ENCODE measurements at places on chromosomes 6 and 20.

- no peak for DNase-seq
Observed at GRCh38 chr6:4664911-4665310, 111.3 kb upstream of the CDYL start.

DNA sequence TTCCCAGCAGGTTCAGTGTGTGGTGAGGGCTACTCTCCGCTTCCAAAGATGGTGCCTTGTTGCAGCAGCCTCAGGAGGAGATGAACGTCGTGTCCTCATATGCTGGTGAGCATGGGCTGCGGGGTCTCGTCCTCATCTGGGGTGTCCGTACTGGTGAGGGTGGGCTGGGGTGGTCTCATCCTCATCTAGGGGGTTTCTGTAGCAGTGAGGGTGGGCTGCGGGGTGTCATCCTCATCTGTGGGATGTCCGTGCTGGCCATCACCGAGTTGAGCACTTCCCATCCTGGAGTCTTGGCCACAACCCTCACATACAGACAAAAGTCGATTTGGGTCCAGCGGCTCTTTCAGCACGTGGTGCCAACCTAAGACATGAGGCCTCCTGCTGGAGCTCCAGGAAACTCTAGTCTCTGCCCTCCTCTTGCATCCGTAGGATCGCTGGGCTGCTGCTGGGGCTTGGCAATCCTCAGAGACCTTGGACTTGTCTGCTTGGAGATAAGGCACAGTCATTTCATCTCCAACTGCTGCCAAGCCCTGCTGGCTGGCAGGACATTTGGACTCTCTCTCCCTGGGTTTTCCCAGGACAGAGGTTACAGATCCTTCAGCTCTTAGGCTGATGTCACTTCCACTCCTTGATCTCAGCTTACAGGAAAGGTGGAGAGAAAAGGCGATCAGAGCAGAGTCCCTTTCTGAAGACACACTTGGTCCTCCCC lies 160.4 kb downstream of the PACRG start:
- no peak for DNase-seq

DNA sequence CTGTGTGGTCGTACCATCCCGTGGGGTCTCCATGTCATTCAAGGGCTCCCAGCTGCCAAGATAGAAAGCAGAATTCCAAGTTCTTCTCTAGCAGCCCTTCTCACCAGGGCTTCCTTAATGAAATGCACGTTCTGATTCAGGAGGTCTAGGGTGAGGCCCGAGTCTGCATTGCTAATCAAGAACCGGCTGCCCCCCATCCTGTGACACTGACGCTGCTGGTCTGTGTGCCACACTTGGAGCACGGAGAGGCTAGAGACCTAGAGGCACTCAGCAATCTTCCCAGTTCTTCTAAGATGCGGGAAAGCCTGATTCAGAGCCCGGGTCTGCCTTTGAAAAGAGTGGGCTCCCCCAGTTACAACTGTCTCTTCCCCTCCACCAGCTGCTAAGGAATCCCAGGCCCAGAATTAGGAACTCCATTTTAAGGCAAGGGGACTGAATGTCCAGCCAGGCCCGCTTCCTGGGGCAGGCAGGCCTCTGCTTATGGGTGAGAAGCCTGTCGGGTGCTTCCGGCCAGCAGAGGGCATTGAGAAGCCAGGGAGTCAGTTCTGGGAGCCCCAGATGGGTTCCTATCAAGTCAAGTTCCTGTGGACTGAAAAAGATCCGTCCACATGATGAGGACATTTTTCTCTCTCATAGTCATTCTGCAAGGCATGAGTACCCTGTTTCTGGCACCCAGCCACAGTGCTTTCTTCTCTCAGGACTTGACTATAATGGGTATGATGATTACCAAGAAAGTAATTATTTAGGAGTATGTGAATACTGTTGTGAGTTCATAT lies 69.8 kb upstream of the RIN2 start:
- DNase-seq: no peak

DNA sequence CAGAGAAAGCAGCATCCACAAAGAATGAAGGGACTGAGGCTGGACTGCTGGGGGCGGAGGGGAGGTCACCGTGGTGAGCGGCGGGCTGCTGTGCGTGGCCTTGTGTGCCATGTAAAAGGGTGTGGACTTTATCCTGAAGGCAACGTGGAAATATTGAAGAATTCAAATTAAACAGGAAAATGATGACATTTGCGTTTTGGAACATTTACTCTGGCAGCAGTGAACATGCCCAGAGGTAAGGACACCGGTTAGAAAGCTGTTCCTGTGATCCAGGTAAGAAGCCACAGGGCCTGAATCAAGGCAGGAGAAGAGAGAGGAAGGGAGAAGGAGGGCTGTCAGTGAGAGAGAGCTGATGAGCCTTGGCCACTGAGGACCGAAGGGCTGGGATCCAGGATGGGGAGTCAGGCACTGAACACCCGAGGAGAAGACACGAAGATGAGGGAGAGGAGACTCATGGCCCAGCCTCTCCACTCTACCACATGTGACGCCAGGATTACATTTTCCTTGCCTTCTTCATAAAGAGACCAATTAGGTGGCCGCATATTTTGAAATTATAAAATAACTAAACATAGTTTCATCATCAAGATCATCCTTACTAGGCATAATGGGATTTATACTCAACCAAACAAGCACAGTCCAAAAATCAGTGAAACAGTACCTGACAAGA lies 58.4 kb downstream of the TRAM2 start:
- DNase-seq: no peak

DNA sequence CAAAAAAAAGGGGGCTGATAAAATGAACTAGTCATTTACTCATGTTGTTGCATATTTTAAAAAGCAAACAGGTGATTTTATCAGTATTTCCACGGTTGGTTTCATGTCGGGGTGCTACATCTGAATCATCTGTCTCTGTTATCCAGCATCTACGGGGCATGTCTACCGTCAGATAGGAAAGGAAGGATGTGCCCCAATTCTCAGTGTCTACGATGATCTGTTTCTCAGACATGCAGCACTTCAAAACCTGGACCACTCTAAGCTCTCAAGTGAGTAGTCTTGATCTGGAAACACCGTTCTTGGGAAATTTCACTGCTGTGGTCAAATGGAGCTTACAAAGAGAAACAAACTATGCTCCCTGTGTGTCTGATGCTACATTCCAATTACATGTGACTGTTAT lies 240.3 kb upstream of the TAB2 start:
- no peak for DNase-seq

- DNase-seq: peak; percentile 52
Observed at GRCh38 chr6:27753668-27754407, 158.4 kb downstream of the OR2B2 start.

DNA sequence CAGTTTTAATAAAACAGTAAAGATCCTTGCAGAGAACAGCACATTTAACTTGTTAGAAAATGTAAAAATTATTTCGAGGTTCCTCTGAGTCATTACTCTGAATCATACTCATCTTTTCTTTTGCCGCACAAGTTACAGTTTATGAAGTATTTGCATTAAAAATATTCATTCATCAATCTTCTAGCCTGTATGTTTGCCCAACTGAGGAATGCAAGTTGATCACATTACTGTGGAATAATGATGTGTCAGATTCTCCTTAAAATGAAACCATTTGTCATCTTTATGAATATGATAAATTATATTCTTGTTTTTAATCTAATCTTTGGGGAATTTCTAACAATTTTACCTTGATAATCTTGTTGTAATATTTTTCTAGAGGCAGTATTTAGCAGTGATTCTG lies 340.4 kb upstream of the OPRM1 start:
- DNase-seq: no peak

GRCh38 chr6:27095914-27096313 lies 151.6 kb upstream of the PRSS16 start:
- no peak for DNase-seq

GRCh38 chr20:10513931-10514575 lies 78.9 kb downstream of the SLX4IP start:
- DNase-seq: no peak

DNA sequence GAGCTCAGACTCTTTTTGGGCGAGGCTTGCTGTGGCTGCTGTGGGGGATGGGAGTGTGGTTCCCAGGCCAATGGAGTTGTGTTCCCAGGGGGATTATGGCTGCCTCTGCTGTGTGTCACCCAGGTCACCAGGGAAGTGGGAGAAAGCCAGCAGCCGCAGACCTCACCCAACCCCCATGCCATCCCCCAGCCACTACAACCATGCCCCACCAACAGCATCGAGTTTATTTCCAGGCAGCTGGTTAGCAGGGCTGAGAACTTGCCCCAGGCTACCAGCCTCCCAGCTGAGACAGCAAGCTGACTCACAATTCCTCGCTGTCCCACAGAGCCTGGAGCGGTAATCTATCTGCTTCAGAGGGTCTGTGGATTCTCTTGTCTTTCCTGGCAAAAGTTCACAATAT lies 331.7 kb downstream of the FRK start:
- DNase-seq: peak; percentile 82

DNA sequence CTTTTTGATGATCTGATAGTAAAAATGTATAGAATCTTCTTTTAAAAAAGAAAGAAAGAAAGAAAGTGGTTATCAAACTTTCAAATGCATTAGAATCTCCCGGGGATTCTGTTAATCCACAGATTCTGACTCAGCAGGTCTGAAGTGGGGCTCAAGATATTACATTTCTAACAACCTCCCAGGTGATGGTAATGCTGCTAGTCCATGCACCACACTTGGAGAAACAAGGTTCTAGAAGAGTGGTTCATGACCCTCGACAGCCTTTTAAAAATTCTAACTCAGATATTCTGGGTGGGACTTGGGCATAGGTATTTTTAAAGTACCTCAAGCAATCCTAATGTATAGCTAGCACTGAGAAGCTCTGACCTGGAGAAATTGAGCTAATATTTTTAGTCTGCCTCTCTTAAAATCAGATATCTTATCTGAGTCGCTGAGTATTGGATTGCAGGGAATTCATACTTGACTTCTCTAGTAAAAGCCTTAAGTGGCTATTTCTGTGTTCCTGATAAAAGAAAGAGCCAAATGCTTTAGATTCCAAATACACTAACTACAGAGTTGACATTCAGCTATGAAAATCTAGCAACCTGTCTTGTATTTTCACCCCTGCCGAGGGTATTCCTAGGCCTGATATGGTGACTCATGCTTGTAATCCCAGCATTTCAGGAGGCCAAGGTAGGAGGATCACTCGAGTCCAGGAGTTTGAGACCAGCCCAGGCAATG lies 252.4 kb downstream of the PHACTR1 start:
- no peak for DNase-seq

- no peak for DNase-seq
Observed at GRCh38 chr6:138440758-138441357, 36.8 kb downstream of the HEBP2 start.

DNA sequence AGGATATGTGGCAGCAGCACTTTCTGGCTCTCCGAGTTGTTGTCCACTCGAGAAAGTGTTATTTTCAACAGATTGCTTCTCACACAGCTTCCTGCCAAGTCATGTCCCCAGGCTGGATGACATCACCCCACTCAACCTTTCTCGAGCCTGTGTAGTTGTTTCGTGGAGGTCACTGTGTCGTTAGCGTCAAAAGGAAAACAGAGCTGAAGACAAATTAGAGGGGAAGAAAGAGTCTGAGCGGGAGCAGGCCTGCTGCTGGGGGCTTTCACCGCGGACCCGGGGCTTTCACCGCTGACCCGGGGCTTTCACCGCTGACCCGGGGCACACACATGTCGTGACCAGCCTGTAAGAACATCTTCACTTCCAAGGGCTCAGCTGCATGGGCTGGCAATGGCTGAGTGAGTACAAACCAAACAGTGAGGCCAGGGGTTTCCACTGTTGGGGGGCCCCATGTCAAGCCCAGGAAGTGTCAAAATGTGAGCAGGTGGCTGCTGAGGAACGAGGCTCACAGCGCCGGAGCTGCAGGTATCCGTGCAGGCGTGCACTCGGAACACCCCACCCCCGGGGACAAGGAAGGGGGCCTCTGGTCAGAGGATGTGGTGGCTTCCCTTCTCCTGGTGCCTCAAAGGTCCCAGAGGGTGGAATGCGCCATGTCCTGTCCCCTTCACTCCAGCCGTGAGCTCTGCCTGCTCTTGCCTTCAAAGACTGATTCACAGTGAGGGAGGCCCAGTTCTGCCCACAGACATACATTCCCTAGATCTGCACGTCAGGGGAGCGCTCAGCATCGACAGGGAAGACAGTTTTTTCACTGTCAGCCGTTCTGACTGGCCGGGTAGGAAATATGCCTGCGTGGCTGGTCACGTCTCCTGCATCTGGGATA lies 365.9 kb downstream of the TAF4 start:
- no peak for DNase-seq

DNA sequence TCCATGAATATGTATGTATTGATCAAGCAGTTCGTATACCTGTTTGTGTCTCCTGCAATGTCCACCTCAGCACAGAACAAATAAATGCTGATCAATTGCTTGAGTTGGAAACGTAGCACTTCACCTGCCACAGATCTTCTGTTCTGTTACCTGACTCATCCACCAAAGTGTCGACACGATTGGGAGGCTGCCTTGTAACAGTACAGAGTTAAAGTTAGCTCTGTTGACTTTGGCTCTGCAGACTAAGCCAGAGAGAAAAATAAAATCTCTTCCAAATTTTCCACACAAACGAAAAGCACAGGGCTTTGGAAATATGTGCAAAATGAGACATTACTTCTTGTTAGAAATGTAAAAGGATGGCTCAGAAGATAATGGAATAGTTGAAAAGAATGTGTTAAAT lies 245.4 kb downstream of the NRN1 start:
- no peak for DNase-seq

- no peak for DNase-seq
Observed at GRCh38 chr20:7734216-7734615, 206.0 kb downstream of the HAO1 start.

DNA sequence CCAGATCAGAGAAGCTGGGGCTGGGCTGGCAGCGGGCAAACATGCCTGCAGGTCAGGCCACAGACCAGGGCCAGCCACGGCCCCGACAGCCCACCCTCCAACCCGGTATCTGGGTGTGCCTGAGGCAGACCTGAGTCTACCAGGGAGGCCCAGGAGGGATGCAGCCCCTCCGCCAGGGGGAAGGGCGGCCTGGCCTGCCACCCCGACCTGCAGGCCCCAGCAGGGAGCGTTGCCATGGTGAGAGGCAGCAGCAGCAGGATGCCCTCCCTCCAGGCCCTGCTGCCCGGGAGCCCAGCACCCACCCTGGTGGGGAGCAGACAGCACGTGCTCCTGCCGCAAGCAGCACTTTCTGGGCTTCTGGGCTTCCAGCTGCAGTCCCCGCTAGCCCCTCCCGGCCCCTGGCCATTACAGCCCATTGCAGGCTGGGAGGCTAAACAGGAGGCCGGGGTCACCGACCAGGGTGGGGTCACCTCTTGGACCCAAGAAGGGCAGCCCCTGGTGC lies 3.8 kb upstream of the EEF1A2 start:
- DNase-seq: no peak

Data from T1000 (cell line).